ENCODE measurements at places on chromosomes 16 and 17.

DNA sequence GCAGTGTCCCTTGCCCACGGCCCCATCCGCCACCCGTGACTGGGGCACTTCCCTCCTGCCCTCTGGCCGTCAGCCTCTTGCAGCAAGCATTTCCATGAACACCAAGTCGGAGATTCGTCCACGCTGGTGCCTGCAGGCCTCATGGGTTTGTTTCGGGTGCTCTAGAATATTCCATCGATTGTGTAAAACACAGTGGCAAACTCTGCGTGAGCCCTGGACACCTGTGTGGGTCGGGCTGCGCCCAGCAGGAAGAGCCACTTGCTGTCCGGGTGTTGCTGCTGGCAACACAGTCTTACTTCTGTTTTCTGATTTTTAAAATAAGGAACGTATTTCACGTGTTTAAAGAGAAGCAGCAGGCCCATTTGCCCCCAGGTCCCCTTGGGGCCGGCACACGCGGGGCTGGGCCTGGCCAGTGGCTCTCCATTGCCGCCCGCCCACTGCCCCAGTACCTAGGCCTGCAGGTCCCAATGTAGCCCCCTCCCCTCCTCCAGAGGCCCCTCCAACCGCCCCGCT lies 10.0 kb downstream of the CYBC1 start:
- no peak for DNase-seq

GRCh38 chr17:69018687-69019086 lies 42.0 kb downstream of the ABCA9 start:
- no peak for DNase-seq

DNA sequence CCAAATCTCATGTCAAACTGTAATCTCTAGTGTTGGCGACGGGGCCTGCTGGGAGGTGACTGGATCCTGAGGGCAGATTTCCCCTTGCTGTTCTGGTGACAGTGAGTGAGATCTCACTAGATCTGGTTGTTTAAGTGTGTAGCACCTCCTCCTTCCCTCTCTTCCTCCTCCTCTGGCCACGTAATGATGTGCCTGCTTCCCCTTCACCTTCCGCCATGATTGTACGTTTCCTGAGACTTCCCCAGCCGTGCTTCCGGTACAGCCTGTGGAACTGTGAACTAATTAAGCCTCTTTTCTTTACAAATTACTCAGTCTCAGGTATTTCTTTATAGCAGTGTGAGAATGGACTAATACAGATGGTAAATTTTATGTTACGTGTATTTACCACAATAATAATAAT lies 49.2 kb downstream of the METTL16 start:
- DNase-seq = no peak

DNA sequence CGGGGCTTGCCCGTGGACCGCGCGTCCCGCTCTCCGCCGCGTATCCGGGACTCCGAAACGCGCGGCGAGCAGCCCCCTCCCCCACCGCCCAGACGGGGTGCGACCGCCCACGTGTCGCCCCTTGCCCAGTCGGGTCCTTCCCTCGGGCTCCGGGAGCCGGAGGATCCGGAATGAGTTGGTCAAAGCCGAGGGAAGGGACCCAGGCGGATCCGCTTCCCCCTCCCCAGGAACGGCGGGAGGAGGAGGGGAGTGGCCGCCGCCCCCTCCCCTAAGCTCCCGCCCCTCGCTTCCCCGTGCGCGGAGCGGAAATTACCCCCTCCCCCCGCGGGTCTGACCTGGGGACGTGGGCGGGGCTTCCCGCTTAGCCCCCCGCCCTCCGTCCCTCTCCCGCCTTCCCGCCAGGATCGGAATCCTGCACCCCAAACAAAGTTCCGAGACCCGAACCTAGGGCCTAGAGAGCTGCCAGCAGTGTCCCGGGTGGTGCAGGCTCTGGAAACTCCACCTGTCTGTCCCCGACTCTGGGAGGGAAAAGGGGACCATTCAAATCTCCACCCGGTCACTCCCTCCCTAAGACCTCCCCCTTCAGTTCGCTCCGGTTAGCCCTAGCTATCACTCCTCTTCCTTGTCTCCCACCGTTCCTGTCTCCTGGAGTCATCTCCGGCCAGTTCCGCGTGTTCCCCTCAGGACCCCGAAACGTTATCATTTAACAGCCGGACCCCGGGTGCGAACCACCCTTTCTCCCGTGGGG lies 1.0 kb upstream of the IGF2BP1 start:
- no peak for DNase-seq

- DNase-seq = peak; percentile 59
These were observed 22.3 kb upstream of the ZNHIT3 start for GRCh38 chr17:36463916-36464764.

- DNase-seq = no peak
These were observed 192.4 kb upstream of the HSBP1 start for GRCh38 chr16:83615141-83615952.
